ENCODE measurements at places on chromosomes 4 and X.

GRCh38 chrX:74277846-74278245 lies 26.1 kb upstream of the ZCCHC13 start:
- no peak for DNase-seq

DNA sequence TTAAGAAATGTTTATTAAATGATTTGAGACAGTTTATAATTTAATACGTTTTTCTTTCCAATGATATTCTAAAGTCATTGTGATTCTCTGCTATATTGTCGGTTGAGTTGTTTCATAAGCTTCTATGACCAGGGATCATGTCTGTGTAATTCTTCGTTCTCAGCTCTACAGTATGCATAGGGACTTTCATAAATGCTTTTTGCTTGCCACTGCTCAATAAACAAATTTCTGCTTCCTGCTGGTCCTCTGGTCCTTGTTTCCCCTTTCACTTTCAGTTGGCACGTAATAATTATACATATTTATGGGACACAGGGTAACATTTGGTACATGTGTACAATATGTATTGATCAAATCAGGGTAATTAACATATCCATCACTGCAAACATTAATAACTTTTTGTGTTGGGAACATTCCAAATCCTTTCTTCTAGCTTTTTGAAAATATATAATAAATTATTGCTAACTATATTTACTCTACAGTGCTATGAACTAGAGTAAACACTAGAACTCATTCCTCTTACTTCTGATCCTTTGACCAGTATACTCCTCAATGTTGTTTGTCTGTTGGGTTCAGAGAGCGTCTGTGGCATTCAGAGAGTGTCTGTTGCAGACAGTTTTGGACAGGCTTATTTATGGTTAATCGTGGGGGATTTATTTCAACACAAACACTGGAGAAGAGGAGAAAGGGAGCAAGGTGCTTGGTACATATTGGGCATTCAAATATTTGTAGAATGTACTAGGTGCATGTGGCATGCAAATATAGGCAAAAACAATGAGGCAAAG lies 68.3 kb upstream of the SPANXB1 start:
- DNase-seq: no peak

GRCh38 chr4:5365071-5366008 lies 314.1 kb downstream of the STK32B start:
- DNase-seq: peak; percentile 19

DNA sequence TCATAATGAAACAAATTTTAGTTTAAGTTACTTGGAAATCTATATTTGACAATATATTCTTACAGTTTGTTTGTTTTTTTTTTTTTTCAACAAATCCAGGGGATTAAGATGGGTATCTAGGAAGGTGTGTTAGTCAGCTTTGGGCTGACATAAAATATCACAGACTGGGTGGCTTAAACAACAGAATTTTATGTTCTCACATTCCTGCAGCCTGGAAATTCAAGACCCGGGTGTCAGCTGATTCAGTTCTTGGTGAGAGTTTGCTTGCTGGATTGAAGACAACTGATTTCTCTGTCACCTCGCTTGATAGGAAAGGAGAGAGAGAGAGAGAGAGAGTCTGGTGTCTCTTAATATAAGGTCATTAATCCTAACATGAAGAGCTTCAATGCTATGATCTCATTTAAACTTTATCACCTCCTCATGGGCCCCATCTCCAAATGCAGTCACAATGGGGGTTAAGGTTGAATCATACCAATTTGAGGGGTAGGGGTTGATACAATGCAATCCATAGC lies 465.2 kb downstream of the CENPC start:
- no peak for DNase-seq

DNA sequence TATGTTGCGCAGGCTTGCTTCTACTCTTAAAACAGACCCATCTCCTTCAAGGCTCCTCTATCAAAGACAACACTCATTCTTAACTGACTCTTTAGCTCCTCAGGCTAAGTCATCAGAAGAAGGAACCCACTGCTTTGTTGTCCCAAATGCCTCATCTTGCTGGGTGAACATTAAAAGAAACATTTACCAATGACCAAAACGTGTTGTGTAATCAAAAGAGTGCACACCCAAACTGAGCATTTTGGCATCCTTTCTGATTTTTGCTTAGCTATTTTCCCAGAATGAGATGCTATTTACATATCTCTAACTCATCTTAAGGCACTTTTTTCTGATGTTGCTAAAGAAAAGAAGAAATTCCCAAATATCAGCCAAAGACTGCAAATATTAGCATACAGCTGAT lies 131.7 kb upstream of the VCX3A start:
- no peak for DNase-seq

DNA sequence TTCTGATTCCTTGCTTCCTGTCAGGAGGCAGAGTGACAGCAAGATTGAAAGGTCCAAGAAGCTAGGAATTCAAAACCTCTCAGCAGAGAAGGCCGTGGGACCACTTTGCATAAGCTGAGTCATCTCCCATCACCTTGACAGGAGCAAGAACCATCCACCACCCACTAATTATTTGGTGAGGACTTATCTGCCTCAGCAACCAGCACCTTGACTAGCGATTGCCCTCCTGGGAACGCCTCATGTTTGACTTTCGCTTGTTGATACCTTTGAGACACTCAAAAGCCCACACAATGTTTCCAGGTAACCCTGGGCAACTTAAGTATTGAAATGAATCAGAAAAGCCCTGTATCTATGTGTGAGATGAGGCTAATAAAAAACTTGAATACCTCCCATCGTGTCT lies 233.5 kb upstream of the GYPA start:
- DNase-seq: no peak

DNA sequence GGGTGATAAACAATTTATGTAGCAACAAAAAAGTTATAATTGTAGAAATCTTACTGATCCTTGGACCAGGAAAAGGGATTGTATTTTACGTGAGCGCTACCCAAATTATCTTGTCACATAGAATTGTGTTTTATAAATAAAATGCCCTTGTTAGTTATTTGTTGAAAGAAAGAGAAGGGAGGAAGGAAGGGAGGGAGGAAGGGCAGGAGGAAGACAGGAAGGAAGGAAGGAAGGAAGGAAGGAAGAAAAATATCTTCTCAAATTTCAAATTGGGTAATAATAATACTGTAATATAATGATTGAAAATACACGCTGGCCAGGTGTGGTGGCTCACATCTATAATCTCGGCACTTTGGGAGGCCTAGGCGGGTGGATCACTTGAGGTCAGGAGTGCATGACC lies 206.2 kb upstream of the TLL1 start:
- no peak for DNase-seq

GRCh38 chr4:85798012-85798770 lies 323.2 kb downstream of the ARHGAP24 start:
- DNase-seq: peak; percentile 42

- no peak for DNase-seq
Measured at GRCh38 chrX:103311399-103311780, 600 bp upstream of the BEX2 start.

DNA sequence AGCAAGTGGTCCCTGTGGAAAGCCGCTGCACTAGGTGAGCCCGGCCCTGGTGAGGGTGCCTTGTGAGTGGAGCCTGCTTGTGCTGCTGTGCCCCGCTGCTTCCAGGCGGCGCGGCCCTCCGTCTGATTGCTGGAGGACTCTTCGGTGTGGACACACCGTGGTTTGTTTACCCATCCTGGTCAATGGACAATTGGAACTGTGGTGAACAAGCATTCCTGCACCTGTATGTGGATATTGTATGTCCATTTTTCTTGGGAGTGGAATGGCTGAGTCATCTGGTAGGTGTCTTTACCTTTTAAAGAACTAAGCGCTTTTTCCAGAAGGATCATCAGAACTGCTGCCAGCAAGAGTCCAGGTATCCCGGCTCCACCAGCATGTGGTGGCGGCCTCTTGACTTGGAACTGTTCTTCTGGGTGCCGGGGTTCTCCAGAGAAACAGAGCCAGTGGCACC lies 15.6 kb downstream of the MAEA start:
- no peak for DNase-seq

DNA sequence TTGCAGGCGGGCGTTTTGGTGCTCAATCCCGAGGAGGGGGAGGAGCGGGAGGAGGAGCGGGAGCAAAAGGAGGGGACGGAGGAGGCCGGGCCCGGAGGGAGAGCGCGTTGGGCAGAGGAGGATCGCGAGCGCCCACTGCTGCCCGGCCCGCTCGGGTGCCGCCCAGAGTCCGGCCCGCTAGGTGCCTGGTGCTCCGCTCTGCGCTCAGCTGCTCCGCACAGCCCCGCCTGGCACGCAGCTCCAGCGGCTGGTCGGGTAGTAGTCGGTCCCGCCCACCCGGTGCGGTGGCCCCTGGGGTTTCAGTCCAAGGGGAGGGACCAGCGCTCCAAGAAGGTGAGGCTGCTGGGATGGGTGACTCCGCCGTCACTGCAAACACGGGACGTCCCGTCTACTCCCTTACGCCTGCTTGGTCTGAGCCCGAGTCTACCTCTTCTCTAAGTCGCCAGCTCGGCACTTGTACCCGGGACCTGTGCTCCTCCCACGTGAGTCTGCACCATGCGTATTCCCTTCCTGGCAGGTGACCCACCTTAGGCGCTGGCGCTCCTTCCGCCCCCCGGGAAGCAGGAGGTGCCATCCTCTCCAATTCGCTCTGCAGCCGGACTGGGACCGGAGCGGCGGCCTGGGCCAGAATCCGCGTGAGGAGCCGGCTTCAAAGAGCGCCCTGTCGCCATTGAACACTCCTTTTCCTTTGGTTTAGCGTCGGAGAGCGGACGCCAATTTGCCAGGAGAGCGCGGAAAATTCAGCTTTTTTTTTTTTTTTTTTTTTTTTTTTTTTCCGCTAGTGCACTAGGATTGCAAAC lies 405 bp upstream of the HS3ST1 start:
- DNase-seq: peak; percentile 7

DNA sequence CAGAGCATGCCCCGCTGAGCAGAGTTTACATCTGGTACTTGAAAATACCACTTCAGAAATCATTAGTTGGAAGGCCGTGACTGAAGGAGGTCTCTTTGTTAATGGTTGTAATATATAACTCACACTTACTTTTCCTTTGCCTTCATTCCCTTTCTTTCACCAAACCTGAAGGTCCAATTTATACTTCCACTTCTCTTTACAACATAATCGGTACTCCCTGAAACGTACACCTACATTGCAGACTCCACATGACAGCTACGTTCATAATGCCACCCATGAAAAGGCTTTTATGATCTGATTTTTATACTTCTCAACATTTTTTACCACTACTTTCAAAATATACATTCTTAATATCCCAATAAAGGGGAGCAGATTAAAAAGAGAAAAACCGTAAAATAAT lies 298.7 kb downstream of the C4orf33 start:
- DNase-seq: no peak

DNA sequence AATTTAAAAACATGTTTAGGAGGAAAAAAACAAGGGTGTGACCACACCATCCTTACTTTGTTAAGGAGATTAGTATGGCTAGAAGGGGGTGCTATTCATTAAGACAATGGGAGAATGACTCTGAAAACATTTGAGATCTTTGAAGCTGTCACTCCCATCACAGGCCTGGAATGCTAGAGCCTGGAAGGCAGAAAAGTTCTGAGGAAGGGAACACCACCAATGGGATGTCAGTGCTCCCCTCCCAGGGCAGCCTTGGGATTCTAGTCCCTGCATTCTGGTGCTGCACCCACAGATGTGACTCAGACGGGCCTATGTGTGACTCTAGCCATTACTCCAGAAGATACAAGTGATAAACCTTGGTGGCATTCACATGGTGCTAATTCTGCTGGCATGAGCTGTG lies 162.2 kb upstream of the ANXA10 start:
- no peak for DNase-seq

- no peak for DNase-seq
Measured at GRCh38 chr4:13985837-13986236, 358.3 kb upstream of the BOD1L1 start.

- no peak for DNase-seq
Measured at GRCh38 chr4:89121387-89122068, 10.2 kb downstream of the TIGD2 start.

- peak; percentile 45 for DNase-seq
Measured at GRCh38 chrX:110442635-110443034, 84.0 kb downstream of the RTL9 start.

GRCh38 chrX:12994321-12994720 lies 19.4 kb downstream of the TMSB4X start:
- no peak for DNase-seq

GRCh38 chr4:52551487-52551886 lies 107.6 kb downstream of the USP46 start:
- no peak for DNase-seq
